ENCODE measurements at places on chromosomes 3 and 15.

DNA sequence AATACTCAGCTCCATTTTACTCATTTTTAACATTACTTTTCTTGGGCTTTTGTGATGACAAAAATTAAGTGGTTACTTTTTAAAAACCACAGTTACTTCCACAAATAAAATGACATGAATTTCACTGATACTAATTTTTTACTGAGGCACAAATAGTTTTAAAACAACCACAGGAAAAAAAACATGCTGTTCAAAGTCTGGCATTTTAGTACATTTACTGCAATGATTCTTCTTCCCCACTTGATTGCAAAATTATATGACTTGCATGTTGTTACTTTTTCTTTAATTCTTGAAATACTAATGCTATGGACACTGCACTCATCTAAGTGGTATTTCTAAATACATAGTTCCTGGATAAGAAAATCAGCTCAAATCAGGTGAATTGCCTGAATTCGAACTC, 24.8 kb upstream of the SLMAP start:
- DNase-seq: no peak

GRCh38 chr3:61638741-61639140, 77.4 kb downstream of the PTPRG start:
- no peak for DNase-seq

- DNase-seq: no peak
Observed at GRCh38 chr15:48644467-48644826, 1.1 kb downstream of the FBN1 start.

DNA sequence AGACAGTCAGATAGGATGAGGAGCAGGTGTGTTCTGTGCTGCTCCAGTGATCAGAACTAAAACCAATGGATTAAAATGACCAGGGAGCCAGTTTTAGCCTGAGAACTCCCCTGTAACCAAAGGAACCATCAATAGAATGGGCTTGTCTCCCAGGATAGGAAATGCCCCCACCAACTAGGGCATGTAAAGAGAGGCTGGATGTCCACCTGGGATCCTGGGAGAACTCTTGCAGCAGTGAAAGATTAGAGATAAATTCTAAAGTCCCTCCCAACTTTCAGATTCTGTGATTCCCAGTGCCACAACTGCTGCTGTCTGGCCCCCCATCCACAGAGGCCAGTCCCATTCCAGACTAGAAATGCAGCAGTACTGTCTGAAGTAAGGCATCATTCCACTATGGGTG, 33.8 kb downstream of the HDC start:
- no peak for DNase-seq

- DNase-seq: no peak
Observed at GRCh38 chr3:23877329-23877980, 39.3 kb downstream of the NKIRAS1 start.
